ENCODE measurements at places on chromosomes 2 and 18. TPM values are rescaled to one million over a fixed set of nuclear protein-coding genes. Genes with fewer than 3 reads are reported as not detected.

FBXO15 gene
- 0.77 TPM for polyA plus RNA-seq

DLGAP1 gene
- 0.61 TPM for polyA plus RNA-seq

GRCh38 chr18:10519999-10520935, 5.6 kb upstream of the NAPG start:
- no peaks in the 10 kb centered on the region for H3K36me3 ChIP-seq
- no peaks in the 10 kb centered on the region for H3K27me3 ChIP-seq
- H3K27ac ChIP-seq: no peak overlapping the region

DNA sequence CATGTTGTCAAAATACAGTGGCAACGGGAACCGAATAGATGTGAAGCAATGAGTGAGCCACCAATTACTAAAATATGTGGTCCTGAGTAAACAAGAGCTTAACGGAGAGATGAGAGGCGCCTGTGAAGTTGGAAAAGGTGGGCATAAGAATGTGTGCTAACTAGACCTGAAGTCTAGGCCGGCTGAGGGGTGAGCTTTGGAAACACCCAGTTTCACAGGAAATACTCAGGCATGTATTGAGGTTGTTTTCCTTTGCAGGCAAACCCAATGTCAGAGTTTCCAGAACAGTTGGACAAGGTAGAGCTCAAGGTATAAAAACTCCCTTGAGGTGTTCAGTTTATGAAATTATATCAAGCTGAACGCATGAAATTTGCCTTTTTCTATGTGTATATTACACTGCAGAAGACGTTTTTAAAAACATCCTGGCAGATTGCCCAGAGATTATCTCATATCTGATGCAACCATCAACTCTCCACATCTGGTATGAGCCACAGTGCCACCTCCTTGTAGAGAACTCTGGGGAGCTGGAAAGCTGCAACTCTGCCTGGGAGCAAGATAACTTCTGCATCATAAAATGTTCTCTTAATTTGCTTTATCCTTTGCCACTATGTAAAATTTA, 3.9 kb upstream of the WDSUB1 start:
- DNase-seq: peak; percentile 66
- peaks cover 5% of the 10 kb centered on the region for H3K4me1 ChIP-seq
- no peaks in the 10 kb centered on the region for H3K36me3 ChIP-seq
- no peak overlapping the region for H3K4me3 ChIP-seq
- H3K27me3 ChIP-seq: no peaks in the 10 kb centered on the region
- H3K27ac ChIP-seq: no peak overlapping the region

GRCh38 chr2:239912938-239913635, 112.1 kb downstream of the NDUFA10 start:
- DNase-seq: no peak
- H3K36me3 ChIP-seq: no peaks in the 10 kb centered on the region
- no peak overlapping the region for H3K4me3 ChIP-seq

LINC00305 gene
- polyA plus RNA-seq: not detected

DNA sequence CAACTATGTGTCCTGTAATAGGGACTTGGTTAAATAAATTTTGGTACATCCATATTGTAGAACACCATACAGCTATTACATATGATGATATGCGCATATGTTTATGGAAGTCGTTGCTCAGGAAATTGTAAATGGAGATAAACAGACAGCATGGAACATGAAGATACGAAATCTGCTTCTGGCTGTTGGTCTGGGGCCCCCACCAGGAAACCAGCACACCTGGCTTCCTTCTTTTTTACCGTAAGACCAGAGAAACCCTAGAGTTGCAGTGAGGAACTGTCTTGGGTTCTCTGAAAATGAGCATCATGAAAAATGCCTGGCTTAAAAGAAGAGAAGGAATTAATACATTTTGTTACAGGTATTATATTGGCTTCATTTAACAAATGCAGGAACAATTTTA, 40.8 kb downstream of the SPTBN1 start:
- no peak overlapping the region for H3K27ac ChIP-seq
- no peak for DNase-seq
- no peaks in the 10 kb centered on the region for H3K36me3 ChIP-seq
- no peaks in the 10 kb centered on the region for H3K27me3 ChIP-seq
- peaks cover 2% of the 10 kb centered on the region for H3K4me1 ChIP-seq

ACVR2A gene
- polyA plus RNA-seq: 8.0 TPM

GRCh38 chr2:64853306-64853705, 135.9 kb upstream of the SLC1A4 start:
- DNase-seq: no peak
- no peaks in the 10 kb centered on the region for H3K27me3 ChIP-seq

GRCh38 chr18:60676815-60677214, 304.2 kb upstream of the MC4R start:
- H3K4me1 ChIP-seq: no peaks in the 10 kb centered on the region
- no peaks in the 10 kb centered on the region for H3K36me3 ChIP-seq
- no peaks in the 10 kb centered on the region for H3K27me3 ChIP-seq
- H3K27ac ChIP-seq: no peak overlapping the region

DNA sequence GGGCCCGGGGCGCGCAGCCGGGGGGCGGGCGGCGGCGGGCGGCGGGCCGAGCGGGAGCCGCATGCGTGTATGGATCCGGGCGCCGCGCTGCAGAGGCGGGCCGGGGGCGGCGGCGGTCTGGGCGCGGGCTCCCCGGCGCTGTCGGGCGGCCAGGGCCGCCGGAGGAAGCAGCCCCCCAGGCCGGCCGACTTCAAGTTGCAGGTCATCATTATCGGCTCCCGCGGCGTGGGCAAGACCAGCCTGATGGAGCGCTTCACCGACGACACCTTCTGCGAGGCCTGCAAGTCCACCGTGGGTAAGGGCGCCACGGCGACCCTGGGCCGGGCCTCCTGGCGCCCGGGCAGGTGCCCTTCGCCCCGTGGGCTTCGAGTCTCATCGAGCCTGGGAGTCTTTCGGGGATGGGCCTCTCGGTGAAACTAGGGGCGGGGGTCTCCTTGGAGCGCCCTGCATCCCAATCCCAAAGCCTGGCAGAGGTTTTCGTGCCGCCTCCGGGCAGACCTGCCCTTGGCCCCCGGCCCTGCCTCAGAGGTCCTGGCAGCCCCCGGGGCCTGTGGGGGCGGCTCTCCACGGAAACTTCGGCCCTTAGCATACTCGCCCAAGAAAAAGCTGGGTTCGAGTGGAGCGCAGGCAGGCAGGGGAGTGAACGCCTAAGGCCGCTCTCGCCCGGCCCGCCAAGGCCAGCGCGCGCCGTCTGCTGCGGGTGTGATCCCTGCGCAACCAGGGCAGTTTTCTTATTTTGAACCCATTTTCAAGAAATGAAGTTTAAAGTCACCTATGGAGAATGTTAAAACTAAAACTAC, 622 bp downstream of the RAB12 start:
- H3K27me3 ChIP-seq: no peaks in the 10 kb centered on the region
- peak overlapping the region; percentile 81 for H3K27ac ChIP-seq
- DNase-seq: no peak
- peak overlapping the region; percentile 88 for H3K4me3 ChIP-seq
- peaks cover 7% of the 10 kb centered on the region for H3K4me1 ChIP-seq
- H3K36me3 ChIP-seq: peaks cover 2% of the 10 kb centered on the region

- no peak for DNase-seq
- no peak overlapping the region for H3K27ac ChIP-seq
- H3K4me1 ChIP-seq: no peaks in the 10 kb centered on the region
- peaks cover 10% of the 10 kb centered on the region for H3K27me3 ChIP-seq
Measured at GRCh38 chr2:111035830-111036441, 84.8 kb upstream of the BCL2L11 start.

GRCh38 chr2:195603998-195604397, 53.0 kb upstream of the SLC39A10 start:
- H3K36me3 ChIP-seq: no peaks in the 10 kb centered on the region
- no peak overlapping the region for H3K4me3 ChIP-seq
- H3K27ac ChIP-seq: no peak overlapping the region
- H3K27me3 ChIP-seq: no peaks in the 10 kb centered on the region
- no peak for DNase-seq

DNA sequence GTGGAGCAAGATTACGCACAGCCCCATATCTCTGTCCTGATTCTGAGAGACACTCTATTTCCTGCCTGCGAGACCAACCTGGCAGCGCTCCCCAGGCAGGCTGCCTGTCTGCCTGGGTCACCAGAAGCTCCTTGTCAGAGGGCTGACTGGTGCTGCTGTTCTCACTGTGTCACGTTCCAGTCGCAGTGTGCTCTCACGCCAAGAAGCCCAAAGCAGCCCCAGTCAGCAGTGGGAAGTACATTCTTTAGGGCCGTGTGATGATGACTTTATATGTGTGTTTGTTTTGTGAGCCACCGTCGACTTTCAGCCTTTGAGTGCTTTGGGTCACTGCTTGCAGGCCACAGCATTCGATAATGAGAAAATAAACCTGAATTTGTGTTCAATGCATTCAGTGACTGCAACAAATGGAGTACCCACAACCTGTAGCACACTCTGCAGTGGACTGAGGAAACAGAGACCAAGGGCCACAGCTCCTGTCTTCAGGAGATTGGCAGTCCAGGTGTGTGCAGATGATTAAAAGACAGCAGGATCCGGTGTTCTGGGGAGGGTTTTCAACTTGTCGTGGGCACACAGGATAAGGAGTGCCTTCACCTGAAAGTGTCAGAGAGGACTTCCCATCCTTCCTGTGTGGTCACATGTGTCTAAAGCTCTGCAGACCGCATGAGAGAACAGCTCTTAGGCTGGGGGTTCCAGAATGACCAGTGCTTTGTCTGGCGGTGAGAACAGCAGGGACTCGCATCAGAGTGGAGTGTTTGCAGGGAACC, 4.8 kb downstream of the TNFRSF11A start:
- peaks cover 15% of the 10 kb centered on the region for H3K4me1 ChIP-seq
- DNase-seq: peak; percentile 51
- H3K27me3 ChIP-seq: peaks cover 28% of the 10 kb centered on the region
- no peak overlapping the region for H3K27ac ChIP-seq
- H3K4me3 ChIP-seq: no peak overlapping the region

DNA sequence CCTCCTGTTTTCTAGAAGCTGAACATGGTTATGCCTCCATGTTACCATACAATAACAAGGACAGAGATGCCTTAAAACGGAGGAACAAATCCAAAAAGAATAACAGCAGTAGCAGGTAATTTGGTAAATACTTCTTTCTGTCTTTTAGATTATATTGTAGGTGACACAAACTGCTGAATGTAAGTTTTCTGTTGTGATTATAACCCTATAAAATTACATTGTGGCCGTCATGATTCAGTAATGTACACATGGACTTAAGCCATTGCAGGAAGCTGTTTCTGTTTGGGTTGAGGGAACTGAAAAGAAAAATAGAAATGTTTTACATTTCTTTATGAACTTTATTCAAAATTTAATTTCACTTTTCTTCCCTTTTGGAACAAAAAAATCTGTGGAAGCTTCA, 1.2 kb downstream of the MXD1 start:
- no peaks in the 10 kb centered on the region for H3K27me3 ChIP-seq
- peaks cover 2% of the 10 kb centered on the region for H3K36me3 ChIP-seq
- H3K4me1 ChIP-seq: peaks cover 5% of the 10 kb centered on the region
- no peak overlapping the region for H3K27ac ChIP-seq
- DNase-seq: no peak

DNA sequence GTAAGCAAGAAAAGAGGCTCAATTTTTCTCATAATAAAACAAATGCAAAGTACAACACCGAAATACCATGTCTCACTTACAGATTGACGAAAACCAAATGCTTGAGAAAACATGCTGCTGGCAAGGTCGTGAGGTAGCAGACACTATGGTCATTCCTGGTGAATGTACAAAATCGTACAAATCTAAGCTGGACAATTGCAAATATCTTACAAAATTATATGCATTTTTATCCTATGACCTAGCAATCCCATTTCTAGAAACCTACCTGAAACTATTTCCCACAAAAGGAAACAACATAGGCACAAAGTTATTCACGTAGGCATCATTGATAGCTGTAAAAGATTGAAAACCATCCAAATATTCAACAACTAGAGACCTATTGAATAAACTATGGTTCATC, 54.0 kb downstream of the SCG2 start:
- no peaks in the 10 kb centered on the region for H3K36me3 ChIP-seq
- H3K27ac ChIP-seq: no peak overlapping the region
- DNase-seq: peak; percentile 28
- peaks cover 5% of the 10 kb centered on the region for H3K4me1 ChIP-seq
- no peak overlapping the region for H3K4me3 ChIP-seq

GRCh38 chr2:231297108-231297908, 98.2 kb upstream of the B3GNT7 start:
- peaks cover 5% of the 10 kb centered on the region for H3K36me3 ChIP-seq
- no peak overlapping the region for H3K27ac ChIP-seq
- no peak overlapping the region for H3K4me3 ChIP-seq
- no peaks in the 10 kb centered on the region for H3K27me3 ChIP-seq
- peak; percentile 40 for DNase-seq

DNA sequence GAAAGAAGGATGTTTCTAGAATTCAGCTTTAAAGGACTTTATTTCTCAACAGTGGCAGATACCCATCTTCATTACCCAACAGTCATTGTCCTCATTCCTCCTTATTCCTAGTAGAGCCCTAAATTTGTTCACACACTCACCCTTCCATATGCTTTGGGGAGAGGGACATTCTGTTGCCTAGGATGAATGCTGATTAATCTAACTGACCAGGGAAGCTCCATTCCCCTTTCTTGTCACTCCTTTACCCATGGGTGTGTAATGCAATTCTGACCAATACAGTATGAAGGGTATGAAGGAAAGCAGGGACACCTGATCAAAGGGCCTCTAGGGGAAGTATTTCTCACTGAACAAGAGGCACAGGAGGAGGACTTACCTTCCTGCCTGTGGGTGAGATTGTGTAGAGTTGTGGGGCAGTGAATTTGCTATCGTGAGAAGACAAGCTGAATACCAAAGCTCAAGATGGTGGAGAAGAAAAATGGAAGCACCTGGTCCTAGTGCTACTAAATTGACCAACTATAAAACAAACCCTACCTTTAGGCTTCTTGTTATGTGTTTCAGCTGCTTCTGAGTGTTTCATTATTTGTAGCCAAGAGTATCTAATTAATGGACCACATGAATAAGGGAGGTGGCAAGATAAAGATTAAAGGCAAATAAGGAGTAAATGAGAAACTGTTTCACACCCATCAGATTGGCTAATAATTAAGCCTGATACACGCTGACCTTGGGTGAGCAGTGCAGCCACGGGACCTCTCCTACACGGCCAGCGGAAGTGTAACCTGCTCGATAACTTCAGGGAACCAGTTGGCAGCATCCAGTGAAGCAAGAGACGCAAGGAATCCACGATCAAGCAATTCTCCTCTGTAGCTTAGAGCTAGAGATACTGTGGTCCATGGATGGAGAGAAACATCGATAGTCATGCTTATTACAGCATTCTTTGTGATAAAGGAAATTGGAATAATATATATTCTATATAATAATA, 202.3 kb downstream of the MYCN start:
- no peak for DNase-seq
- no peak overlapping the region for H3K4me3 ChIP-seq
- H3K36me3 ChIP-seq: no peaks in the 10 kb centered on the region
- no peak overlapping the region for H3K27ac ChIP-seq
- no peaks in the 10 kb centered on the region for H3K4me1 ChIP-seq
- H3K27me3 ChIP-seq: no peaks in the 10 kb centered on the region

- peaks cover 3% of the 10 kb centered on the region for H3K4me1 ChIP-seq
- peak; percentile 52 for DNase-seq
- peaks cover 41% of the 10 kb centered on the region for H3K27me3 ChIP-seq
- no peak overlapping the region for H3K27ac ChIP-seq
- H3K36me3 ChIP-seq: no peaks in the 10 kb centered on the region
Measured at GRCh38 chr2:170813611-170814532, 2.8 kb upstream of the GAD1 start.
